NCI-H82 (cell line): ENCODE measurements at places on chromosomes 1 and 21.

DNA sequence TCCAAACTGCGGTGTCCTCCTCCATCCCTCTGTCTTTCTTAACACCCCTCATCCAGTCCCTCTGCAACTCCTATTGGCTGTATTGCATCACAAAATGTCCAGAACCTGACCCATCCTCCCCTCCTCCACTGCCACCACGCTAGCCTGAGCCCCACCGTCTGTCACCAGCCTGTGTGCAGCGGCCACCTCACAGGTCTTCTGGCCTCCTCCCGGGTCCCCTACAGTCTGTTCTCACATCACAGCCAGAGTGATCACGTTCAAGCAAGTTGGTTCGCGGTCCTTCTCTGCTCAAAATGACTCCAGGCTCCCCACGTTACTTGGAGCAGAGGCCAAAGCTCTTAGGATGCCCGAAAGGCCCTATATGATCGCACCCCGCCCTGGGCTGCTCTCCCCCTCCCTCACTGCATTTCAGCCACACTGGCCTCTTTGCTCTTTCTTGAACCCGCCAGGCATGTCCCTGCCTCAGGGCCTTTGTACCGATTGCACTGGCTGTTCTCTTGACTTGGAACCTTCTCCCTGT is 2.4 kb upstream of the PADI4 start:
- no peak for DNase-seq

DNA sequence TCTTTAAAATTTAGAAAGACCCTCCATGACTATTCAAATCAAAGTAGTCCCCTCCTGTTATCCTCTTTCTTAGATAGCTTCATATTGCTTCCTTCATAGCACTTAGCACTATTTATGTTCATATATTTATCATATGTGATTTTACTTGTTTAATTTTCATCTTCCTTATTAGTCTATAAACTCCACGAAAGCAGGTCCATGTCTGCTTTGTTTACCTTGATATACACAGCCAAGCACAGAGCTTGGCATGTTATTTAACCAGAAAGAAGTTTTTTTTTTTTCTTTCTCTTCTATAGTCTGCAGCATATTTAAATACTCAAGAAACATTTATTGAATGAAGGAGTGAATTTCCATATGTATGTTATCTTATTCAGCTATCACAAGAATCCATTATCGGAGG is 36.0 kb downstream of the SCP2 start:
- no peak for DNase-seq

- DNase-seq = no peak
Measured at GRCh38 chr1:184637664-184638240, 116.9 kb downstream of the EDEM3 start.

- DNase-seq = peak; percentile 78
Measured at GRCh38 chr1:29324771-29325351, 88.5 kb downstream of the PTPRU start.

DNA sequence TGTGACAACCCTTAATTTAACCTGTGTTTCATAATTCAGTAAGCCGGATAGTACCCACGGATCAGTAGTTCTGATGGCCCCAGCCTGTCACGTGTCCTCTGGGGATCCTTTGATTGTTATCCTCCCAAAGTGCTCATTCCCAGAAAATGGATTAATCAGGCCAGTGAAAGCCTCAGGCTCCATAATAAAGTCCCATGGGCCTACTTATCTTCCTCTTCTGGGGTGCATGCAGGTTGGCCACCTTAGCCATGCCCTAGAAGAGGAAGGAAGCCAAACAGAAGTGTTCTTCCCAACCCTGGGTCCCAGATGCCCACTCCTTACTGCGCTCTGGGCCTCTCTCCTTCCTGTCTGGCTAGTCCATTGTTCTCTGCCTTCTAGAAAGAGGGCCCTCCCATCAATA is 146.1 kb downstream of the EDEM3 start:
- peak; percentile 59 for DNase-seq

DNA sequence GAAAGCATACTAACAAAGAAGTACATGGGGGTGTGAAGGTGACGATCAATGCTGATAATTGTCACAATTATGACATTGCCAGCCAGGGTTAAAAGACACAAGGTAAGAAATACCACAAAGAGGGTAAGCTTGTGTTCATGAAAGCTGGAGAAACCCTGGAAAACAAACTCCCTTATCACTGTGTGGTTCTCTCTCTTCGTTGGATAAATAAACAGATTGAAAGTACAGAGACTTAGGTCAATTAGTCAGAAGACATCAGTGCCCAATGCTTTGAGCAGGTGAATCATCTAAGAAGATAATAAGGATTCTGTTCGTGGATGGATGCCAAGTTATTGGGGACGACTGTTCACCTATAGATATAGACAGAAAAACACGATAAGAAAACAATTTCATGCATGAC is 22.4 kb upstream of the FCER1A start:
- DNase-seq = peak; percentile 12

DNA sequence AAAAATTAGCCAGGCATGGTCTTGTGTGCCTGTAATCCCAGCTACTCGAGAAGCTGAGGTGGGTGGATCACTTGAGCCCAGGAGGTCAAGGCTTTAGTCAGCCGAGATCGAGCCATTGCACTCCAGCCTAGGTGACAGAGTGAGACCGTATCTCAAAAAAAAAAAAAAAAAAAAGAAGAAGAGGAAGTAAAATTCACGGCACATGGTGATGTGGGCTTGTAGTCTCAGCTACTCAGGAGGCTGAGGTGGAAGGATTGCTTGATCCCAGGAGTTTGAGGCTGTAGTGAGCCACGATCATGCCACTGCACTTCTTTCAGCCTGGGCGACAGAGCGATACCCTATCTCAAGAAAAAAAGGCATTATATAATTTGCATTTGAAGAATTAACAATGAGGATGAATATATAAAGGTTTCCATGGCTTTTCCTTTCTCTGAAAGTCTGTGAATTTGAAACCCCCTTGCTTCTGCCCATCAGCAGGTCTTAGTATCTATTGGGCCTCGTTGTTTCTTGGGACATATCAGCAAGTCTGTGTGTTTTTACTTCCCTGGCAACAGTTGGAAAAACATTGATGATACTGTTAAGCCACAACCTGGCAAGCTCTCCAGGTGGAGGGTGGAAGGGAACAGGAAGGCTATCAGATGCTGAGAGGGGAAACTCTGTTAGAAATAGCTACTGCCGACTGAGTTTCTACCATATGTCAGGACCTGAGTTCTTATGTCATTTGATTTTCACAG is 4.6 kb upstream of the PLA2G2D start:
- no peak for DNase-seq

DNA sequence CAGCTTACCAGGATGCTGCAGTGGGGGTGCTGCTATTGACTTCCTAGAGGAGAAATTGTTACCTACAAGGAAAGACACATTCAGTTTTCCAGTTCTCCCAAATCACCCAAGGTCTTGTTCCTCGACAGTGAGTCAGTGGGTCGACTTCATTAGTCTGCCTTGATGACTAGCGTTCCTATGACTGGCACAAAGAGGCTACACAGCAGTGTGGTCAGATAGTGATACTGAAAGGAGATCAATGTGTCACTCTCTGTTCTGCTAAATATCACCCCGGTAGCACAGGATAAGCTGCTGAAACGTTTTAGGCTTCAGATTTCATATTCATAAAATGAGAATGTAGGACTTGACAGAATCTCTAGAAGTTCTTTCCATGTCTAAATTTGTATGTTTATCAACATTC is 357.4 kb downstream of the LMX1A start:
- no peak for DNase-seq

DNA sequence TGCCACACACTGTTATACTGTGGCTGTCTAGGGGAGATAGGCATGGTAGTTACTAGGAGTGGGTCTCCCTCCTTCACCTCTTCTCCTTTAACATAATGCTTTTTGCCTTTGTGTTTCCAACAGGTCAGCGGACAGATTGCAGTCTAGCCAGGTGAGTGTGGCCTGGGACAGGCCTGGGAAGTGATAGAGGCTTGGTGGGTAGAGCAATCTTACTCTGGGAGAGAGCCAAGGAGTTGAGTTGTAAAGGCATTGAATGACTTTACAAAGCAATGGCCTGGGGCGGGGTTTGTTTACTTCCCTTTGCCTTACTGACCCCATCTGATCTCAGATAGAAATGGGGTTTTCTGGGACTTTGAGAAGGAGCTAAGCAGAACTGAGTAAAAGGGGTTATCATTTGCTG is 51.0 kb upstream of the IKBKE start:
- DNase-seq = no peak

DNA sequence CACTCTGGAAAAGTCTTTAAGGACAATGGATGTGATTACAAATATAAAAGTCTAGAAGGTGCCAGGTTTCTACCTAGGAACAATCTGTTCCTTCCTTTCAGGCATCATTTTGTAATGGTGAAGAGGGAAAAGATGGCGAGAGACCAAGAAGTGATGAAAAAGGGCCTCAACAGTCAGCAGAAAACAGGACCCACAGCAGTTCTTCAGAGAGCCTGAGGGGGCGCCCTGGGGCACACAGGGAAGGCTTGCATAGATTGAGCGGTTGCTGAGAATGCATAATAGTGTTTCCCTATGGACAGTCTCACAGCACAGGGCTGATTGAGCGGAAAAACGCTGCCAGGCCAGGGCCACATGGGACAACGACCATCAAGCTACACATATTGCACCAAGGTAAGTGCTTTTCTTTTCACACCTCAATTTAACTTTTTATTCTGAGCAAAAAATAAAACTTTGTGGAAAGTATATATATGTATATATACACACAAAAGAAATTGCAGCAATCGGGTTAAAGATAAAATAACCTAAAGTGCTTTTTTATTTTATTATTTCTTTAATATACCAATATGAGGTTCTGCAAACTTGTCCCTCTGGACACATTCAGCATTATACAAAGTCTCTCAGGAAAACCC is 3.1 kb upstream of the YRDC start:
- DNase-seq = peak; percentile 93

DNA sequence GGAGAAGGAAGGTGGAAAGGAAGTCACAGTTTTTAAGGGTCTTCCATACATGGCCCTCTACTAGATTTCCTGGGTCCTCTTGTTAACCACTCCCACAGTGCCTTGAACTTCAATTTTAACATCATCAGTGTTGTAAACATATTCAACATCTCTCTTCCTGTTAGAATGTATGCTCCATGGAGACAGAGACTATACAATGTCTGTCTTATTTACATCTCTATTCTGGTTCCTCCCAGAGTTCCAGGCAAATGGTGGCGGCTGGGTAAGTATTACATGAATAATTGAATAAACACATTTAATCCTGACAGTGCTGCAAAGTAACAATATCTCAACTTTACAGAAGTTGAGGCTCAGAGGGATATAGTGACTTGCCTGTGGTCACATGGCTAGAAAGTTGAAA is 40.3 kb downstream of the CDC7 start:
- no peak for DNase-seq

DNA sequence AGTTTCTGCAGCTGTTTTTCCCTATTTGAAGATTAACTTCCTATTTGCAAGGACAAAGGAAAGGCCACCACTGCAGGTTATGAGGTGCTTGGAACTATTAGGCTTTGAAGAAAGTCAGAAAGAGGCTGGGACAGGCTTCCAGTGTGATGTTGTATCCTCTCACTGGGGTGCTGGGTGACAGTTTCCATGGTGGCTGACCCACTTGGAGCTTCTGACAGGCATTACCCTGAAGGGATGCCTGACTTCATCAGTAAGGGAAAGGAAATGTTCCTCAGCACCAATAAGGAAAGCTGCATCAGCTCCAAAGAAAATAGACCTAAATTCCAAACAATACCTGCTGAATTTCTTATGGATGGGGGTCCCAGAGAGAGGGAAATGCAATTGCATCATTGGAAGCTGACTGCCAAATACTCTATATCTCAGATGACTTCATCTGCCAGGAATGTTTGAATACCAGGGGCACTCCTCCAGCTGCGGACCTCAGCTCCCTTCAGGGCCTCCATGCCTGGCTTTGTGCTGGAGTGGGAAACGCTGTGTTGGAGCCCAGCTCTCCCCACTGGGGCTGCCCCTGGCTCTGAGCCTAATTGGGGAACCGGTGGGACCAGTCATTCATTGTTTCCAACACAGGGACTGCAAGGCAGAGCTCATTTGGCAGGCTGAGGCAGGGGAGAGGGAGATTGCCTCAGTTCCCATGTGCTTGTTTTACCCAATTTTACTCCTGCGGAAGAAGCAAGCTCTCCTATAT is 76.6 kb downstream of the RGL1 start:
- DNase-seq = no peak

DNA sequence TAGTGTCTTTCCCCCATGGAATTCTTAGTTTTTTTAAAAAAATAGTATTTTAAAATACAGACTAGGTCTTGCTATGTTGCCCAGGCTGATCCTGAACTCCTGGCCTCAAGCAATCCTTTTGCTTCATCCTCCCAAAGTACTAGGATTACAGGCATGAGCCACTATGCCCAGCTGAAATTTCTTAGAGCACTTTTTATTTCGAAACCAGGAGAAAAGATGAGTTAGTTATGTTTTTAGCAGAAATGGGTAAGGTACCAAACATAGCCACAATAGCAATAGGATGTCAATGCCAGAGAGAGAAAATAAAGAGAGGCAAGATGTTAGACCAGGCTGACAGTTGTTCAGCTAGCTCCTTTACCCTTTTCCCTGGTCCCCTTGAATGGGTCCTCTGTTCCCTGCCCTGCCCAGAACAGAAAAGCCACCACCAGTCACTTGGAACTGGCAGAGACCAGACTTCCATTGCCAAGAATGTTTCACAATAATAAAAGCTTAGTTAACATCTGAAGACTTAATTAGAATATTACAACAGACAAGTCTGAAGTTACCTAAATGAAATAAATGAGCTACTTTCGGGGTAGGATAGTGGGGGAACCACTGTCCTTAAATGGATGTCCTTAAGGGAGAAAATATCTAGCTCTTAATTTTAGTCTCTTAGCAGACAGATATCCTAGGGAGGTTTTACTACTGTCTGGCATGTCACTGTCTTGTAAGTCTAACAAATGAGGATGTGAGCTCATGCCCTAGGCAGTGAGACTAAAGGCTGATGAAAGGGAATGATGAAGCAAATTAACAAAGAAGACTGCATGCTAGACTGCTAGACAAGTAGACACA is 54.3 kb downstream of the ABL2 start:
- peak; percentile 41 for DNase-seq

- no peak for DNase-seq
Measured at GRCh38 chr1:94871031-94871430, 50.9 kb downstream of the SLC44A3 start.

- no peak for DNase-seq
Measured at GRCh38 chr1:31575369-31576140, 760 bp upstream of the TINAGL1 start.

DNA sequence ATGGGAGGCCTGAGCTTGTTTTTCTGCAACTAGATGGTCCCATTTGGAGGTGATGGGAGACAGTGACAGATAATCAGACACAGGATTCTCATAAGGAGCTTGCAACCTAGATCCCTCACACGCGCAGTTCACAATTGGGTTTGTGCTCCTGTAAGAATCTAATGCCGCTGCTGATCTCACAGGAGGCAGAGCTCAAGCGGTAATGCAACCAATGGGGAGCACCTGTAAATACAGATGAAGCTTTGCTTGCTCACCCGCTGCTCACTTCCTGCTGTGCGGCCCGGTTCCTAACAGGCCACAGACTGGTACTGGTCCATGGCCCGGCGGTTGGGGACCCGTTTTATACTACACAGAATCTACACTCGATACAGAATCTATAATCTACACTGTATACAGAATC is 52.6 kb upstream of the B3GALNT2 start:
- DNase-seq = peak; percentile 65
